ENCODE measurements at places on chromosomes 5 and 9.

GRCh38 chr5:59685793-59686192 lies 207.7 kb downstream of the PDE4D start:
- DNase-seq: no peak

GRCh38 chr5:80208381-80208780 lies 47.5 kb downstream of the SERINC5 start:
- no peak for DNase-seq

DNA sequence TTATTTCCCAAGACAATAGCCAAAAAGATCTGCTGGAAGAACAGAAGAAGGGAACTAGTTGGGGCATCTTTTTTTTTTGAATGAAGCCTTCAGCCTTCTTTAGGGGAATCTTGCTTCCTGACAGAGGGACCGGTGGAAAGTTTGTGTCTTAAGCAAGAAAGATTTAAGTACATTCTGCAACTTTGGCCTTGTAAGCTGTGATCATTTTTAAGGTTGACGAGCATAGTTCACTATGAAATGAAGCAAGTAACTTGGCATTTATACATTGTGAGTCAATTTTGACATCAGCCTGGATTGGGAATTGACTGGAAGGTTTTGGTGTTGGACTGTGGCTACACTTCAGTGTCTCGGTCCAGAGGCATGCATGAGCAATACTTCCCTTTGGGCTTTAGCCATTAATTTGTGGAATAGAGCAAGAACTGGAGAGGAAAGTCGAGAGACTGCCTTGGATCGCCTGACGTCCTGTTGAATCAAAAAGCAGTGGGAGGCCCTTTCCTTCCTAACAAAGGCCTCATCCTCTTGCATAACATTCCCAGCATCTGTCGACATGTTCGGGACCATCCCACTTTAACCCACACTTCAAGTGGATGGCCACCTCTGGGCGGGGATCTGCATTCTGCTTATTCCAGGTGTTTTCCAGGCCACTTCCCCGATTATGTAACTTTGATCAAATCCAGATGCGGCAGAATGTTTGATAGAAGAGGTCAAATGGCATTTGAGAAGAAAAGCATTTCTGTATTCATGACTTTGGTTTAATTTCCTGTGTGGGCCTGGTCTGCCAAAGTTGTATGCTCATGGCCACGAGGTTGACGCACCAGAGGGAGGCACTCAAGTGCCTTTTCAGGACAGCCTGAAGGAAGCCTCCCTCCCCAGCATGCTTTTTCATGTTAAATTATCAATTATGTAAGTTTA lies 12.5 kb downstream of the ABL1 start:
- DNase-seq: peak; percentile 42

DNA sequence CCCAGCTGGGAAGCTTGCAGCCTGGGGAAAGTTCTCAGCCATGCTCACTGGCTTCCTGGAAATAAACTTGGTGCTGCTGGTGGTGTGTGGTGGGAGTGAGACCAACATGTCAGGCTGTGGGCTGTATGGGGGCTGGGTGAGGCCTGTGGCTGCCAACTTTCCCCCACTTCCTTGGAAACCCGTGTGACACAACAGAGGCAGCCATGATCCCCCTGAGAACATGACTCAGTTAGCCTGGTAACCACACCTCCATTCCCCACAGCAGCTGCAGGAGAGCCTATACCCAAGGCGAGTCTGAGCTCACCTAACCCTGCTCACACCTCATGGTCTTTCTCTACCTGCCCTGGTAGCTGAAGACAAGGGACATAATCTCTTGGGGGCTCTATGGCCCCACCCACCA lies 72.7 kb upstream of the RGMB start:
- DNase-seq: peak; percentile 16

GRCh38 chr5:170863646-170864045 lies 1.8 kb downstream of the RANBP17 start:
- DNase-seq: no peak

DNA sequence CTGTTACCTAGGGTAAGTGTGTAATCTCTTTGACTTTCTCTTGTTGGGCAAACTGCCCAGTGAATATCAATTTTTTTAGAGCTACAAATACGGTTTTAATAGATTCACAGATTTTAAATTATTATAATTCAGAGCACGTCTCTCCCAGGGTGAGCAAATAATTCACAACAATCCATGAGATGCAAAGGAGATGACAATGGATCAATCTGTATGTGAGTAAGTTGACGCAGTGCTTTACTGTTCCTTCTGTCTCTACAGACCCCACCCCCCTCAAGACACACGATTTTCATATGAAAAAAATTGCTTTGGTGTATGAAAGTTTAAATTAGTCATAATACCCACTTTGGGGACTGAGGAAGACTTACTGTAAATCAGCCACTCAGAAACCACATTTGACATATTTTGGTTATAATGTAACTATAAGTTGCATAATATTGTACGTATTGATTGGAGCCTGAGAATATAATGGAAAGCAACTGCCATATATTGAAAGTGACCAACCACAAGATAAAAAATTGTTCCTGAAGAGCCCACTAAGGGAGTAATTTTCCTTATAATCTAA lies 201.7 kb downstream of the BNC2 start:
- DNase-seq: no peak

DNA sequence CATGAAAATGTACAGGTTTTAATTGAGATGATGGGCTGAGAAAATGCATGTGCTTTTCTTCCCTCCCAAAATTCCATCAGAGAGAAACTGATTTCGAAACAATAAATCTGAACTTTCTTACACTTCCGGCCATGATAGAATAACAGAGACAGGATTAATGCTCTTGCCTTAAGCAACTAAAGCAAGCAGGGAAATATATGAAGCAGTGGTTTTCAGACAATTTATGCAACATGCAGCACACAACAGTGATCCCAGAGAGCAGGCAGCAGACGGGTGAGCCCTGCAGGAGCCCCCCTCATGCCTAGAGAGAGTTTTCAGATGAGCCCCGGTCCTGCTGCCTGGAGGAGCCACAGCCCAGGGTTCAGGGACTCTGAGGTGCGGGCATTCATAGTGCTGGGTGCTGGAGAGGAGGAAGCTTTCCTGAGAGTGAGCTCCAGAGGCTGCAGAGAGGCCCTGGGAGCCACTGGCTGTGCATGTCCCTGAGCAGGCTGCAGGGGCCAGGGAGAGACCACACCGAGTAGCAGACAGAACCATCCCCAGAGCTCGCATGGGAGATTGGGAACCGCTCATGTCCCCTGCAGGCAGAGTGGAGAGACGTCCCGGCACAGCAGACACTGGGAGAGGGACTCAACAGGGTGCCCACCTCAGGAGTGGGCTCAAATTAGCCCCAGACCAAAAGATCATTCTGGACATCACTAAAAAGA lies 143.5 kb downstream of the OLFM1 start:
- no peak for DNase-seq

GRCh38 chr9:16602494-16602893 lies 268.0 kb downstream of the BNC2 start:
- DNase-seq: peak; percentile 62

GRCh38 chr5:66565878-66566277 lies 30.3 kb upstream of the MAST4 start:
- DNase-seq: peak; percentile 4

Measured in NB4 (cell line).